ENCODE measurements at places on chromosomes 16 and 17. TPM values are rescaled to one million over a fixed set of nuclear protein-coding genes. Genes with fewer than 3 reads are reported as not detected.

Gene TPSB2
- total RNA-seq, result not detected

Gene HES7
- total RNA-seq, result 0.54 TPM

Gene C16orf82
- total RNA-seq, result not detected

Gene MEIOC
- total RNA-seq, result 0.09 TPM

Gene MYL4
- not detected for total RNA-seq
